OCI-M1 (cell line): ENCODE measurements at places on chromosomes 2 and 18.

- DNase-seq: no peak
Observed at GRCh38 chr2:23320058-23320457, 64.9 kb upstream of the KLHL29 start.

DNA sequence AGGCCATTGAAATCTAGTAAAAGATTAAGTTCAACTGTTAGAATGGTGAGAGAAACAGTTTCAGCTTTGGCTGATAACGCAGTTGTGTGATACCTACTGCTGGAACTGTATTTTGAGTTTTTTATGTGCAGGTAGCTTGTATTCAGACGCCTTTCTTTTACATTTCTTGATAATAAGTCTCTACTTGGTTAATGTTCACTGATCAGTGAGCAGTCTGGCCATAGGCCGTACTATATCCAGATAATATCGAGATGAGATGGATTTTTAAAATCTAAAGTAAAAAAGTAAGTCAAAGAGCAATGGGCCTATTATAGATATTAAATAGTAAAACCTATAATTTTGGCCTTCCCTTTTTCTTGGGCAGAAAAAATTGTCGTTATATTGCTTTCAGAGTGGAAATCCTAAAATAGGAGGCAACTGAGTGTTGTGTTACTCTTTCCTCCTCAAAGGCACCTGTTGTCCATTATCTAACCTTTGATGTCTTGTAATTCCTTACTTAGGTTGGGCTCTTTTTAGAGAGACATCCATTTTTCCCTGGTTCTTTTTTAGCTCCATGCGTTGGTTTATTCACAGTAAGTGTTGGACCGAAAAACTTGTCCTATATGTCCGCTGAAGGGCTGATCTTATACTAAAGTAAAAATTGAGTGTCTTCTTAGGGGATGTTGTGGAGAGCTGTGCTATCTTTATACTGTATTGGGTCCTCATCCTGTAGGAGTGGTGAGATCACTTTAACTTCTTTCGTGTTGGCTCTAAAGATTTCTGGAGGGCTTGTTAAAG is 1.7 kb downstream of the EML4 start:
- DNase-seq: no peak

DNA sequence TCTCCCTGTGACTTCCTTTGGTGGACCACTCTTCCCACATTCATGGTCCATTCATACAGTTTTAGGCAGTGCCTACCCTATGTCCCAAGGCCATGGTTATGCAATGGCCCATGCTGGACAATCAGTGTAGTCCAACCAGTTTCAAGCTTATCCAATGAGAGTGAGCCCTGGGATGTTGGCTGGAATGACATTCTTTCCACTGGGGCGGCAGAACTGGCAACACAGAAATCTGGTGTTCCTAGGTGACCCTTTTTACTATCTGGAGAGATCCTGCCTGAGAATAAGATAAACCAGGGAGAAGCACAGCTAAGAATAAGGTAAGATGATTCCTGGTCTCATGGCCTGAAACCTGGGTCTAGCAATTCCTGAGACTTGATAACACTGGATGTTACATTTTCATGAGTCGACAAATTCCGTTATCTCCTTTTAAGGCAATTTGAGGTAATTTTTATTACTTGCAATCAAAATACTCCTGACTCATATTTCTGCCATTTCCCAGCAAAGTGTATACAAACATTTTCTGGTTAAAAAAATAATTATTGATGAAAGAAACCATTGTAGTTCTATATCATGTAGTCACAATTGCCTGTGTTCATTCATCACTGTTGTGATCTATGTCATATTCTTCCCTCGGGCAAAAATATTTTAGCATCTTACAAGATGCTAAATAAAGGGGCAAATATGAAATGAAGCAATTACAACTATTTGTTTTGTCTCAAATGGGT is 271.5 kb upstream of the LYPD1 start:
- DNase-seq: no peak

DNA sequence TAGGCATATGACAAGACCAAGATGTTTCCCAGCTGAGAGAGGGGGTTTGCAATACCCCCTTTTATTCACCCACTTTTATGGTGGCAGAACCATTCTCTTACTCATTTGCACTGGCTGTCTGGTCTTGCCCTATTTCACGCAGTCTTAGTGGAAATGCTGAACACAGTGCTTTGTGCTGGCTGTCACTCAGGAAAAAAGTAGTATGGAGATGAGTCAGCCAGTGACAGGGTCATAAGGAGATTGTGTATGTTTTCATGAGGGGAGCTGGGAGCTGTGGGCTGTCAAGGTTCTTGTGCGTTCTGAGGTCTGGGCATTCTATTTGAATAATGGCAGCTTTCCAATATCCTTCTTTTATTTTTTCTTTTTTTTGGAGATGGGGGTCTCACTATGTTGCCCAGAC is 10.9 kb upstream of the CNRIP1 start:
- DNase-seq: no peak

DNA sequence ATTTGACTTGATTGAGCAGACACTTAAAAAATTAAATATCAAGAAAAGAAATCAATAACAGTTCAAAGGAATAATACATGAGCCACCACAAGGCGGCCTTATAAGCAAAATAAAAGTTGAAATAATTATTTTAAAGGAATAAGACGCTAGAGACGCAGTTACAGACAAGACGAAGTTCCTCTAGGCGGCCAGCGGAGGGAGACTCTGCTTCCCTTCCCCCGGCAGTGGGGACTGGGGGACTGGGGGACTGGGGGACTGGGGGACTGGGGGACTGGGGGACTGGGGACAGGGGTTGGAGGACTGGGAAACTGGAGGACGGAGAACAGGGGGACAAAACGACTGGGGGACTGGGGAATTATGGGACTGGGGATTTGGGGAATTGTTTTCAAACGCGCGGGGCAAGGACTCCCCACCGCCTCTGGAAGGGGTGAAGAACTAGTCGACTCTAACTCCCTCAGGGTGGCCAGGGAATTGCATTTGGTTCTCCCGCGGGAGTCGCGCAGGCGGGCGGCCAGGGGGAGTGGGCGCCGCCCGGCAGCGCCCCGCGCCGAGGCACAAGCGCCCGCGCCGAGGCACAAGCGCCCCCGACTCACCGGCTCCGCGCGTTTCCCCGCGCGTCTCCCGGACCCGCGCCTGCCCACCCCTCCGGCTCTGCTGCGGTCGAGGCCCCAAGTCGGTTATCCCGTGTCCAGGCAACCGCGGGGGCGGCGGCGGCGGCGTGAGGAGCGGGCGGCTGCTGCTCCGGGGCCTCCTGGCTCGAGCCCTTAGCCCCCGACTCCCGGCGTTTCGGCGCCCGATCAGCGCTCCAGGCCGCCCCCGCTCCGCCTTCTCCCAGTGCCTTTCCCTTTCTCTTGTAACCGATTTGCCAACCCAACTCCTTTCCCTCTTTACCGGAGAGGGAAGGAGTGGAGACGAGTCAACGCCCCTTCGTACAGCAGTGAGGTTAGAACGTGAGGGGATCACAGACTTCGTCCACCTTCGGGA is at the start of gene CCDC178:
TSS of gene CCDC178 (minus strand) at position 662 of the 984 bp plus-strand sequence. CDS start 28,633 bp downstream, outside the sequence.
- DNase-seq: no peak

- DNase-seq: no peak
Observed at GRCh38 chr2:74602586-74603281, 45.4 kb downstream of the M1AP start.

DNA sequence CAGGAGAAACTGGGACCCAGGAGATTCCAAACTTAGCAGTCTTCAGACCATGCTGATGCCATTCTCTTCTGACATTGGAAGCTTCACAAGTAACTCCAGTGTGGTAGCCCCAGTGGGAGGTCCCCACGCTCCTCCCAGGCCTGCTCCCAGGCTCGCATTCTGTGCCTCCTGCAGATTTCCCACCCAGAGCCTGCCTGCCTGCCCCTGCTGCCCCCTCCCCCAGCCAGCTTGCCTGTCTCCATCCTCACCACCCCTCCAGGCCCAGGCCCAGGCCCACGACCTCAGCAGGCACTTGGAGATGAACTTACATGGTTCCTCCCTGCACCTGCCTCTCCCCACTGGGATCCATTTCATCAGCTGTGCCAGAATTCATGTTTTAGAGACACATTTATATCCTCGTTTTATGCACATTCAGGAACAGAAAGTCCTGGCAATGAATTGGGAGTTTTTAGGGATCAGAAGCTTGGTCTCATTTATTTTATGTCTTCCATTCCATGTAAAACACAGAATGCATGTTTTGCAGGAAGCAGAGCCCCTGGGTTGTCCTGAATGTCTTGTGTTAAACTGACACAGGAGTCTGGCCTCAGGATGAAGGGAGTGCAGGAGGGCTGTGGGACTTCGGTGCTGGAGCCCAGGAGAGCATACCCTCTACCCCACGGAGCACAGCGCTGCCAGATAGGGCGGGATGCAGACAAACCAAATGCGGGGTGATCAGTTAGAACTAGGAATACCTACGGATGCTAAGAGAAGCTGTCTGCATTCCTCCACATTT is 150.5 kb downstream of the SNTG2 start:
- no peak for DNase-seq

- DNase-seq: no peak
Observed at GRCh38 chr2:227545990-227546389, 52.7 kb upstream of the SCYGR2 start.

- DNase-seq: no peak
Observed at GRCh38 chr2:12665334-12665733, 51.4 kb upstream of the TRIB2 start.
